Testis (tissue), 5 donors: ENCODE measurements at places on chromosomes 6 and 20. TPM values are rescaled to one million over a fixed set of nuclear protein-coding genes. Genes with fewer than 3 reads are reported as not detected.

Gene TMC2
- 0.59 TPM for polyA plus RNA-seq

Gene EIF6
- 142 TPM for polyA plus RNA-seq

Gene VPS52
- polyA plus RNA-seq: 87.1 TPM

Gene CENPW
- polyA plus RNA-seq: 58.2 TPM

Gene SRSF12
- polyA plus RNA-seq: 30.1 TPM

Gene TNFRSF6B
- 3.0 TPM for polyA plus RNA-seq

Gene ADAM33
- 25.5 TPM for polyA plus RNA-seq

Gene DDAH2
- 50.8 TPM for polyA plus RNA-seq

Gene IL17F
- not detected for polyA plus RNA-seq

Gene ZSCAN12
- polyA plus RNA-seq: 7.0 TPM

Gene CLIC5
- polyA plus RNA-seq: 17.1 TPM

Gene FHL5
- 94.5 TPM for polyA plus RNA-seq

Gene PRSS16
- polyA plus RNA-seq: 4.5 TPM

Gene ZKSCAN8
- 20.9 TPM for polyA plus RNA-seq

Gene MANEA
- 10.9 TPM for polyA plus RNA-seq

Gene MCCD1
- not detected for polyA plus RNA-seq

Gene DEFB113
- polyA plus RNA-seq: not detected

Gene PKHD1
- 2.3 TPM for polyA plus RNA-seq

Gene PI16
- 79.3 TPM for polyA plus RNA-seq

Gene SLC2A10
- polyA plus RNA-seq: 4.8 TPM

Gene C6orf15
- polyA plus RNA-seq: not detected

Gene TCP11
- polyA plus RNA-seq: 1,044 TPM

Gene ABHD16B
- 10.8 TPM for polyA plus RNA-seq

Gene SEMG1
- not detected for polyA plus RNA-seq

Gene TRERF1
- 13.7 TPM for polyA plus RNA-seq

Gene SNX5
- polyA plus RNA-seq: 72.3 TPM

Gene OSBPL2
- 48.5 TPM for polyA plus RNA-seq

Gene AKAP12
- 244 TPM for polyA plus RNA-seq

Gene FGD2
- 5.8 TPM for polyA plus RNA-seq

Gene SPTLC3
- 11.3 TPM for polyA plus RNA-seq

Gene RIPOR2
- 15.1 TPM for polyA plus RNA-seq

Gene DYNLT2
- polyA plus RNA-seq: 59.4 TPM

Gene TMEM244
- not detected for polyA plus RNA-seq

Gene ERMARD
- polyA plus RNA-seq: 77.6 TPM

Gene SF3B5
- polyA plus RNA-seq: 174 TPM

Gene HLA-DPB1
- polyA plus RNA-seq: 183 TPM

Gene ATF6B
- 76.3 TPM for polyA plus RNA-seq

Gene MOG
- 0.36 TPM for polyA plus RNA-seq

Gene C20orf144
- 128 TPM for polyA plus RNA-seq

Gene SLC16A10
- polyA plus RNA-seq: 9.0 TPM

Gene TRIM31
- 6.4 TPM for polyA plus RNA-seq

Gene CTAGE9
- polyA plus RNA-seq: 6.6 TPM

Gene TTK
- 34.6 TPM for polyA plus RNA-seq

Gene NKX2-4
- 0.99 TPM for polyA plus RNA-seq

Gene MAPK13
- polyA plus RNA-seq: 109 TPM

Gene HRH3
- polyA plus RNA-seq: 0.67 TPM

Gene SLPI
- 104 TPM for polyA plus RNA-seq
